ENCODE measurements at places on chromosomes 4 and X.

- DNase-seq: no peak
Measured at GRCh38 chr4:108731006-108731405, 31.8 kb downstream of the ETNPPL start.

DNA sequence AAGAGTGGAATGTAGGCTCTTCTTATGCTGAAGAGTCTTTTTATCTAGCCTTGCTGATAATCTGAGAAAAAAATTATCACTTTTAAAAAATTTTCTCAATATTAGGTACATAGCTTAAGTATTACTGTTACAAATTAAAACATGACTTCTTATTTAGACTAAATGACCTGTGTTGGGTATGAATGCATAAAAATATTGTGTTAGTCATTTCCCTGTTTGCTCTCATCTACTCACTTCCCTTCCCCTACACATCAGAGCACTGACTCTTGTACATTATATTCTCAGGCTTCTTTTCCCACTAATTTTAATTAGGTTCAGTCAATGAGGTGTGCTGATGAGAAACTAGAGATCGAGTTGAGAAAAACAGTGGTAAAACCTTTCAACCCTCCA, 881.0 kb downstream of the PCDH18 start:
- no peak for DNase-seq

DNA sequence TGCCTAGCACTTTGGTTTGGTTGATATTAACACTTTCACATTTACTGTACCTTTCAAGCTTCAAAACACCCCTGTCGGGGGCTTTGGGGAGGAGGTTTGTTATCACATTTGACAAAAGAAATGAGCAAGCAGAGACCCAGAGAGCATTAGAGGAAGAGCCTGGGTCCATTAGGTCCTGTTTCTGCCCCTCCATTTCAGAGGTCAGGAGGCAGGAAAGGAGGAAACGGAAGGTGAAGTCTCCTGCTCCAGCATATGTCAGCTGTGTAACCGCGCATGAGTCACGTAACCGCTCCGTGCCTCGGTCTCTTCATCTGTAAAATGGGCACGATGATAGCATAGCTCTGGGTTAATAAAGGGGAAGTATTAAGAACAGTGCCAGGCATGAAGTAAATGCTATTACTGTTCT, 201.9 kb upstream of the BCOR start:
- DNase-seq: no peak

DNA sequence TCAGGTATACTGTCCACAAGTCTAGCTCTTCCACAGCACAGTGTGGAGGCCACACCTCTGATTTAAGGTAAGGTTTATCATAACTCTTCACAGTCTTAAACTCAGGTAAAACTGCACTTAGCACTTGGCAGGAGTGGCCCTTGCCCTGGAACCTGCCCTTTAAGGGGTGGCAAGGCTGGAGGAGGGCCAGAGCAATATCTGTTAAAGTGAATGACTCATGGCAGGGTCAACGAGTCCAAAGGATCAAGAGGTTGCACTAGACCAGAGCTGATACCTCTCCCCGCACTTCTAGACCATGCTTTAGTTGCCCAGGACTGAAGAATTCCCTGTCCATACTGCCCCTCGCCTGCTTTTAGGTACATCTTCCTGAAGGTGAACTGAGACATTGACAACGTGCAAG, 14.7 kb upstream of the GPR50 start:
- DNase-seq: no peak

GRCh38 chr4:151013944-151014343, 1.1 kb downstream of the LRBA start:
- DNase-seq: no peak

- DNase-seq: no peak
Measured at GRCh38 chr4:52160859-52161258, 109.8 kb downstream of the SPATA18 start.

- no peak for DNase-seq
Measured at GRCh38 chrX:5341902-5342301, 886.8 kb downstream of the NLGN4X start.

GRCh38 chr4:114547340-114548134, 51.1 kb upstream of the UGT8 start:
- no peak for DNase-seq

- no peak for DNase-seq
Measured at GRCh38 chr4:185693548-185694215, 118.3 kb downstream of the SORBS2 start.

- DNase-seq: no peak
Measured at GRCh38 chrX:111170017-111170416, 74.0 kb downstream of the PAK3 start.

- DNase-seq: no peak
Measured at GRCh38 chrX:45888518-45888917, 656.7 kb downstream of the ZNF674 start.

GRCh38 chr4:181202240-181202639, 1041.0 kb upstream of the TENM3 start:
- DNase-seq: no peak

- DNase-seq: no peak
Measured at GRCh38 chr4:175767150-175767549, 44.9 kb downstream of the GPM6A start.

DNA sequence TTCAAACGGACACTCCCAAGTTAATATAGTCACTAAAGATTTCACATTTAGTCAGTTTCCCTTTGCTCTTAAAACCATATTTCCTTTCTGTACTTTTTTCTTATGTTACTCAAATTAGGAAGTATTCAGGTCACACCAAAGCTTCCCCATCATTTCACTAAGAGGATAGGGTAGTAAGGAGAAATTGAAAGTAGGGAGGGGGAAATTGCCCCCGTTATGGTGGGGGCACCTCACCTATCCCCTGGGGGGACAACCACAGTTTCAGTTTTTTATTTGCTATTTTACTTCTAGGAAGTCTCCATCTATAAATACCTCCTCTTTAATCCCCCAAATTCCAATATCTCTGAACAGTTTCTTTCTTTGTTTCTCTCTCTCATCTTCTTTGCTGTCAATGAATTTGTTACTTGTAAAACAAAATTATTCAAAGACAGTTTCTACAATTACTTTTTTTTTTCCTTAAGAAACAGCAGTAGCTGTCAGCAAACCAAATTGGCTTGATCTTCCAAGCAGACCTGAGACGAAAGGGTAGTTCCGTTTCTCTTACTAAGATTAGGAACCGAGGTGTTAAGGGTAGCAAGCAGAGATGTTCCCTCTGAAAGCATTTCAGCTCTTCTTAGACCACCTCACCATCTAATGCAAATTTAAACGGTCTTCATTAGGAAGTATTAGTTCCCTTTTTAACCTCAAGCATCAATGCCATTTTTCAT, 160.2 kb upstream of the KLF3 start:
- DNase-seq: no peak

DNA sequence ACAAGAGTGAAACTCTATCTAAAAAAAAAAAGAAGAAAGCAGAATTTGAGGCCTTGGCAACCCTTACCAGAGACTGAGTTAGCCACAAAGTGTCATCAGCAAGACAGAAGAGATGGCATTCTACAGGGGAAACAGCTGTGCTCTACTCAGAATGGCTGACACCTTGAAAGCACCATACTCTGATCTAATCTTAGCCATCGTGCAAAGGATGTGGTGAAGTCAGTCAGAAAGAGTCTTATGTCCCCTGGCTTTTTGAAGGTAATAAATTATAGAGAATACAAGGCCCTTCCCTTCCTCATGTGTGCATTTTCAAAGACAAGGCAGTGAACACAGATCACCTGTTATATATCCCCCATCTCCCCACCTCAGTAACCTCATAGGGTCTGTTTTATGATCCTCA, 13.2 kb downstream of the CLNK start:
- no peak for DNase-seq

DNA sequence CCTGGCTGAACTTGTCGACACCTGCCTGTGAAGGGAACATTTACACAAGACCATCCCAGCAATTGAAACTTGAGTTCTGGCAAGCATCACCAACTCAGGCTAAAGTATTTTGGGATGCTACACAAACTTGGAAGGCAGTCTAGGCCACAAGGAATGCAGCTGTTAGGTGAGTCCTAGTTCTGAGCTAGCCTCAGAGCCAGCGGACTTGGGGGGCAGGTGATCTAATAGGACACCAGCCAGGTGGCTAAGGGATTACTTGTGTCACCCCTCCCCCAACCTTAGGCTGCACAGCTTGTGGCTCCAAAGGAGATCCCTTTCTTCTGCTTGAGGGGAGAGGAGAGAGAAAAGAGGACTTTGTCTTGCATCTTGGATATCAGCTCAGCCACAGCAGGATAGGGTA, 62.3 kb upstream of the DKK2 start:
- DNase-seq: no peak

DNA sequence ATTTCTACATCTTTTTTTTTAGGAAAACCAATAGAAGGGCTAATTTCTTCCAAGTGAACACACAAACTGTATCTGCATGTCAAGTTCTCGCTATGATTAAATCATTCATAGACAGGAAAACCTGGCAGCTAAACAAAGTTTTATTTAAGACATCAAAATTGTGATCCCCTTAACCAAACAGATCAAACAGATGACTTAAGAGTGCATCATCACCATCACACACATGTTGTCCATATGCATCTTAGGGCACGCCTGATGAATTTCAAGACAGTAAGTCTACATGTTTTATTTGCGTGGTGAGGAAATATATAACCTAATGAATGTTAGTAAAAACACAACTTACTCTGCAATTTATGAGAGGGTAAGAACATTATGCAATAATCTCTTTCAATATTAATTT, 317.0 kb upstream of the ANXA10 start:
- no peak for DNase-seq

DNA sequence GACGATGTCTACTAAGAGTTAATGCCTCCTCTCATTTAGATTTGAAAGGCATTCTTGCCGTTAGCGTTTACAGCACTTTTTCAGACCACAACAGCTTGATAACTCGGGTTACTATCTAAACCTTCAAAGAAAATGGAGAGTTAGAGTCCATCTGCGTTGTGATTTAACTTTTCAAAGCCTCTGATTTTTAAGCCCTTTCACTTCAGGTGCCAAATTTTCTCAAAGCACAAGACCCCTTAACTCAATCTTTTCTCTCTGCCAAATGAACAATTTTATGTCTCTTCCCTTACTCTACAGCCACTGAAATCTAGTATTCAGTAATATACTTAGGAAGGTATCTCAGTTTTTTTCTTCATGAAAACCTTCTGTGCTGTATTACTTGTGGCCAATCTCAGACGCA, 310.5 kb downstream of the TENM3 start:
- no peak for DNase-seq

GRCh38 chrX:123184866-123185276, 793 bp downstream of the GRIA3 start:
- no peak for DNase-seq

- no peak for DNase-seq
Measured at GRCh38 chr4:60216752-60217151, 983.4 kb upstream of the ADGRL3 start.

DNA sequence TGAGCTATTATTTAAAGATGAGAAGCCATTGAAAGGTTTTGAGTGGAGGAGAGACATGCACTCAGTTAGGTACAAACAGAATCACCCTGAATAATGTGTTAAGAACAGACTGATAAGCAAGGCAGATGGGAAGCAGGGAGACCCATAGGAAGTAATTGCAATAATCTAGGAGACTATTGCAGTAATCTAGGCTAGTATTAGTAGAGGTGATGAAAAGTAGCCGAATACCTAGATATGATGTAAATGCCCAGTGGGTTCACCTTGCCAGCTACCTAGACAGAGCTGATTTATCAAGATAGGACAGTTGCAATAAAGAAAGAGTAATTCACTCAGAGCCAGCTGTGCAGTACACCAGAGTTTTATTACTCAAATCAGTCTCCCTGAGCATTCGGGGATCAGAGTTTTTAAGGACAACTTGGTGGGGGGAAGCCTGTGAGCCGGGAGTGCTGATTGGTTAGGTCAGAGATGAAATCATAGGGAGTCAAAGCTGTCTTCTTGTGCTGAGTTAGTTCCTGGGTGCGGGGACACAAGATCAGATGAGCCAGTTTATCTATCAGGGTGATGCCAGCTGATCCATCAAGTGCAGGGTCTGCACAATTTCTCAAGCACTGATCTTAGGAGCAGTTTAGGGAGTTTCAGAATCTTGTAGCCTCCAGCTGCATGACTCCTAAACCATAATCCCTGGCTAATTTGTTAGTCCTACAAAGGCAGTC, 427.5 kb downstream of the RPA4 start:
- no peak for DNase-seq

GRCh38 chrX:156008915-156009314, 11.4 kb downstream of the IL9R start:
- no peak for DNase-seq

DNA sequence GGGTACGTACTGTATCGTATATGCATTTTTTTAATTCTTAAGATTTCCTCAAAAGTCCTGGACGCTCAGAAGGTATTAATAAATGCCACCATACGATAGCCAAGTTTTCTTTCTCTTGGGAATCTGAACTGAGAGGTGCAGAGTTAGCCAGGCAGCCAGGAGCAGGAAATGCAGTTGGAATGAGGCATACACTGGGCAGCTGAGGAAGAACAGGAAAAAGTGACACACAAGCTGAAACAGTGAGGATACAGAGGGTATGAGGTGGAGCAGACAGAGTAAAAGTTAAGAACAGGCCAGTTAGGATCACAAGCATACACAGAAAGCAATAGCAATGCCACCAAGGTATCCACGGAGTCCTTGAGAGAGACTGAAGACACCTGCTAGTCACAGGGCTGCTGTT, 13.4 kb downstream of the UFSP2 start:
- DNase-seq: no peak

DNA sequence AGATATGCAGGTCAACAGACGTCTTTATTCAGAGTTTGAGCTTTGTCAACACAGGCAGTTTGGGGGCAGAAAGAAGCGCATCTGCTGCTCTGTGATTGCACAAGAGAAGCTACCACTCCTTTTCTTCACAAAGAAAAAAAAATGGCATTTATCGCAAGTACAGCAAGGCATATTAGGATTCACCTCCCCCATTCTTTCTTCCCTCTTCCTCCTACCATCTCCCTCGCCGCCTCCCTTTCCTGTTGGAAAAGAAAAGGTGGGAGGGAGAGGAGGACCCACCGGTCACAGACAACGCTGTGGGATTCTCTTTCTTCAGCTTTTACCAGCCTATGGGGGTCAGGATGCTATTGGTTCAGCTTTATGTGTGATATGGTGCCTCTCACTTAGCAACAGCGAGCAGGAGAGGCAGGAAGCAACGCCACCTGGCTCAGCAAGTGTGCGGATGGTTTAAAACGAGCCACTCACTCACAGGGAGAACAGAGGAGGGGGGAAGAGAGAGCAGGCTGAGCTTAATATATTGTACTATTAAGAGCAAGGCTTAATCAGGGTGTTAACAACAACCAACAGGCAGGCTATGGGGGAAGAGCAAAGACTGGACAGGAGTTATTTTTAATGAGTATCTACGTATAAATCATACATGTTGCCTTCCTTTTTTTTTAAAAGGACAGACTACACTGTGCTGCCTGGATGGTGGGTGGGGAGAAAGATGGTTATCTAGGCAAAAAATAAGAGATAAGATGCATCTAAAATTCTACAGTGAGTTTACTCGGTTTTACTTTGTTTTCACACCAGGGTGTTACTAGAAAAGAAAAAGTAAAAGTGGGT, 104.7 kb downstream of the MAML3 start:
- DNase-seq: no peak
